Activated naive CD4-positive, alpha-beta T cell treated with Interleukin-2 at 50 U/mL for 16 hours (primary cell): ENCODE measurements at places on chromosomes 13 and 19.

DNA sequence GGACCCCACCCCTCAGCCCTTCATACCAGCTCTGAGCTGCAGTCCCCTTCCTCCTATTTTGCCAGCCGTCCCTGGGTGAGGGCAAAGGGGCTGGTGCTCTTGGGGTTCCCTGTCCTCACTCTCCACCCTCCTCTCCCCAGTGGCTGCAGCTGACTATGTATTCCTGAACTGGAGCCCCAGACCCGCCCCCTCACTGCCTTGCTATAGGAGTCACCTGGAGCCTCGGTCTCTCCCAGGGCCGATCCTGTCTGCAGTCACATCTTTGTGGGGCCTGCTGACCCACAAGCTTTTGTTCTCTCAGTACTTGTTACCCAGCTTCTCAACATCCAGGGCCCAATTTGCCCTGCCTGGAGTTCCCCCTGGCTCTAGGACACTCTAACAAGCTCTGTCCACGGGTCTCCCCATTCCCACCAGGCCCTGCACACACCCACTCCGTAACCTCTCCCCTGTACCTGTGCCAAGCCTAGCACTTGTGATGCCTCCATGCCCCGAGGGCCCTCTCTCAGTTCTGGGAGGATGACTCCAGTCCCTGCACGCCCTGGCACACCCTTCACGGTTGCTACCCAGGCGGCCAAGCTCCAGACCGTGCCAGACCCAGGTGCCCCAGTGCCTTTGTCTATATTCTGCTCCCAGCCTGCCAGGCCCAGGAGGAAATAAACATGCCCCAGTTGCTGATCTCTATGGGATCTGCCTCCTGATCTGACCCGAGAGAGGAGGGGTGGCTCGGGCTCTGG lies 2.4 kb downstream of the COX7A1 start:
- DNase-seq = no peak

DNA sequence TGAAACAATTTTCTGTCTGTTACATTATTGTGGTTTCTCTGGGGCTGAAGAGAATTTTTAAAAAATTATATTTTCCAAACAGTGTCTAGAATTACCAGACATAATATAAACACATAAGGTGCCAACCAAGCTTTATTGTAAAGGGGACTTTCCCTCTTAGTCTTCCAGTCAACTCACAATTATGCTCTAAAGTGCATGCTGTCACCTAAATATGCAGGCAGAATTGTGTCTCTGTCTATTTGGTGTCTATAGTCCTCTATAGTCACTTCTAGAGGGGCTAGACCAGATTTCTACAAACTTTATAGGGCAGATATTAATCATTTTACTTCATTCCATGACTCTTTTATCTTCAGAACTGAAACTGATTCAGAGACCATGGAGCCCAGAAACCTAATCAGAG lies 12.8 kb downstream of the ZNF254 start:
- DNase-seq = no peak

DNA sequence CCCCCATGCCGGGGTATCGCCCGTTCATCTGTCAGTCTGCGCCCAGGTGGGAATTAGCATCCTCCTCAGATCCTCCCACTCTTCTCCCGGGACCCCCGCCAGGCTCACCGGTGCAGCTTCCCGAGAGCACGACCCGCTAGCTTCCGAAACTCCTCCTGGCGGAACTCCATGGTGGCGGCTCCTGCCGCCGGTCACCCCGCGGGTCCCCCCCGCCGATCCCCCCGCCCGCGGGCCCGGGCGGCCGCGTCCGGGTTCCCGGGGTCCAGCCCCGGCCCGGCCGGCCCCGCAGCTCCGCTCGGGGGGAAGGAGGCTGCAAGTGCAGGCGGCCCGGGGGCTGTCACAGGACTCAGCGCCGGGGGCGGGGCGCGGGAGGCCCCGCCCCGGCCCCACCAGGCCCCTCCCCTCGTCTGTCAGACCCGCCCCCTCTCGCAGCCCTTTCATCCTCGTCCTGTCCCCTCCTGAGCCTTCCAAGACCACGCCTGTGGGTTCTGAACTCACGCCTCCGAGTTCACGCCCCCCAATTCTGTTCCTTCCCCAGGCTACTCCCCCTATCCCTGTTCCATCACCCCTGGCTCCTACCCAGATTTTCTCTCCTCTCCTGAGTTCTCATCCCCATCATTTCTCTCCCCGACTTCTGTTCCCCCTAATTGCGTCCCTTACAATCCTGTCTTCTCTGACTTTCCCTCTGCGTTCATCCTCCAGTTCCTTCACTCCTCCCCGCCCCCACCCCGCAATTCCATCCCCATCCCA lies at the start of gene SLC17A7:
TSS of gene SLC17A7 (minus strand) at position 318 of the 750 bp plus-strand sequence. CDS start at position 170, 148 bp downstream.
- DNase-seq = peak; percentile 49

DNA sequence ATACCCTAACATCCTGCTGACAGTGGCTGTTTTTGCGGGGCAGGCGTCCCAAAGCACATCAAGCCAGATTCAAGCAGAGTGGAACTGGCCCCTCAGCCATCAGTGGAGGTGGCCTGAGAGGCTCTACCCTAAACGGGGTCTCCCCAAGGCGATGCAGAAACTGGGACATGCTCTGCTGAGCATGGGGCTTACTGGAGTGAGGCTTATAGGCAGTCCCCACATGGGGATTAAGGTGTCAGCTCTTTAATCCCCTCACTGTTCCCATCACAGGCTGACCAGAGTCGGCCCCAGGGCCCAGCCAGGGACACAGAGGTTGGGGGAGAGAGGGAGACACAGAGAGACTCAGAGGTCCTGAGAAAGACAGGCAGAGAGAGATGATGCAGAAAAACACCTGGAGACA lies 17.0 kb downstream of the CYP2F1 start:
- DNase-seq = no peak

GRCh38 chr19:22608441-22608840 lies 25.7 kb upstream of the ZNF492 start:
- DNase-seq = no peak

DNA sequence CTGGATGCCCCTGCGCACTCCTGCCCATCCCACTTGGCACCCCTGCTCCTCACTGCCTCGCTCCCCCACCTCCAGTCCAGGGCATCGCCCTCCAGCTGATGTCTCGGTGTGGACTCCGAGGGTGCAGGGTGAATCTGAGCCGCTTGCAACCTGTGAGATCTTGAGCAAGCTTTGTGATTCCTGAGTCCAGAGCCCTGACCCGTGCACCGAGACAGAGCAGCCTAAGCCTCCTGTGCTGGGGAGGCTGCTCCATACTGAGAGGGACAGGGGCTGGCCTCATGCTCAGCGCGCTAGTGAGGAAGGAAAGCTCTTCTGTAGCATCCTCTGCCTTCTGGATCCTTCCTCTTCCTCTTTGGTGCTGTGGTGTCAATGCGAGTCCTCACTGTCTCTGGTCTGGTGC lies 116.0 kb downstream of the TEX29 start:
- no peak for DNase-seq

GRCh38 chr19:18120127-18120526 lies 22.5 kb downstream of the MAST3 start:
- DNase-seq = no peak

GRCh38 chr13:20395061-20395916 lies 130.4 kb downstream of the CRYL1 start:
- no peak for DNase-seq
